ENCODE measurements at places on chromosomes 1 and 21.
A peak's percentile ranks its signal among the peaks of the same experiment; 100 is the strongest.

GRCh38 chr21:34701726-34702125 lies 32.9 kb downstream of the CLIC6 start:
- DNase-seq = no peak
- H3K4me3 ChIP-seq = no peak overlapping the region
- peaks cover 5% of the 10 kb centered on the region for H3K4me1 ChIP-seq
- peaks cover 60% of the 10 kb centered on the region for H3K27me3 ChIP-seq
- H3K27ac ChIP-seq = no peak overlapping the region

- H3K4me3 ChIP-seq = peak overlapping the region; percentile 85
- no peaks in the 10 kb centered on the region for H3K27me3 ChIP-seq
- no peak for DNase-seq
- peaks cover 23% of the 10 kb centered on the region for H3K4me1 ChIP-seq
- peaks cover 17% of the 10 kb centered on the region for H3K36me3 ChIP-seq
Measured at GRCh38 chr1:59298026-59298583, 1.2 kb downstream of the FGGY start.

DNA sequence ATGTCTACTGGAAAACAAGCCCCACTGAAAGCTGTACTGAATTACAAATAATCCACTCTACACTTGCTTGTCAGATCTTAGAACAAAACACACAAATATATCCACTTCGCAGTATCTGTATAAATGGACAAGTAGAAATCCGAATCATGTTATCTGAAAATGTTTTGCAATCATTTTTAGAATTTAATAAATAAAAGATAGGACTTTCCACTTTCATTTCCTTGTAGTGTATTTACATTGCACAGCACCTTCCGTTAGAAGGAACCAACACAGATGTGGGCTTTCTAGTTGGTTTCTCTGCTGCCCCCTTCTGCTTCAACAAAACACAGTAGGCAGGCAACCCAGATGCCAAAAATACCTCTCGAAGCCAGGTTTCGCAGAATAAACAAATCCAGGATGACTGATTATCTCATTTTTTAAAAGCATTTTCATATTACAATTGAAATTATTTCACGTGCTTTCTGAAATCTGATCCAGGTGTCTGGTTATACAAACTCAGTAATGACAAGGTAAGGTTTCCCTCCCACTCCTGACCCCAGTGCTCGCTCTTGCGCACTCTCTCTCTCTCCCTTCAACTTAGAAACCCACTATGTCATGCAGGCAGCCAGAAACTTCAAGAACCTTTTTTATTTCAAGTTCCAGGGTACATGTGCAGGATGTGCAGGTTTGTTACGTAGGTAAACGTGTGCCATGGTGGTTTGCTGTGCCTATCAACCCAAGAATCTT lies 389.9 kb downstream of the SMYD3 start:
- H3K36me3 ChIP-seq = no peaks in the 10 kb centered on the region
- no peaks in the 10 kb centered on the region for H3K27me3 ChIP-seq
- peaks cover 16% of the 10 kb centered on the region for H3K4me1 ChIP-seq
- H3K4me3 ChIP-seq = peak overlapping the region; percentile 64

DNA sequence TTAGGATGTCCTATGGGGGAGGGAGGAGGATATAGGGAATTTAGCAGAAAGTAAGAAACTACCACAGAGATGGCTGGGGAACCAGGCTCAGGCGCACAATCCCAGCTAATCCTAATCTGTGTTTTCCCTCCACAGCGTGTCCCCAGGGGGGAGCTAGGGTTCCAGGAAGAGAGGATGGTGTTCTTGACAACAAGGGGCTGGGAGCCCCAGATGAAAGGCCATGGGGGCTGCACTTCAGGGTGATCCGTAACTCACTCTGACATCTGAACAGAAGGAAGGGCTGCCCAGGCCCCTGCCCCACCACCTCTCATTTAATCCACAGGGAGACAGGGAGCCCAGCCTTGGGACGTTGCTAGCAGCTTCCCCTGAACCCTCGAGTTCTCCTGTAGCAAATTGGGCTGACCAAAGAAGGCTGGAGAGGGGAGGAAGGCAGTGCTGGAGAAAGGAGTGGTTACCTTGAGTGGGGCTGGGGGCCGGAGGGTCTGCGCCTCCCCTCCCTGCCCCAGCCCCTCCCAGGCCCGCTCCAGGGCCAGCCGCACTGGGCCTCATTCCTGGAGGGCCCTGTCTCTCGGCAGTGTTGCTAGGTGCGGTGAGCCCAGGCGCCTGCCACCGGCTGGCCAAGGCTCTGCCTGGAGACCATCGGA lies 131.7 kb downstream of the TMEM53 start:
- peaks cover 52% of the 10 kb centered on the region for H3K27me3 ChIP-seq
- H3K4me3 ChIP-seq = no peak overlapping the region
- H3K27ac ChIP-seq = no peak overlapping the region
- no peaks in the 10 kb centered on the region for H3K36me3 ChIP-seq

- no peak for DNase-seq
- H3K27me3 ChIP-seq = peaks cover 6% of the 10 kb centered on the region
- H3K4me3 ChIP-seq = no peak overlapping the region
- H3K4me1 ChIP-seq = no peaks in the 10 kb centered on the region
Measured at GRCh38 chr1:53448241-53448841, 10.9 kb upstream of the DMRTB1 start.

GRCh38 chr21:45747802-45748445 lies 104.4 kb downstream of the PCBP3 start:
- DNase-seq = no peak
- no peaks in the 10 kb centered on the region for H3K27me3 ChIP-seq
- H3K27ac ChIP-seq = no peak overlapping the region

All from activated CD8-positive, alpha-beta memory T cell treated with anti-CD3 and anti-CD28 coated beads, Interleukin-2, amount 10 ng/mL, durations not matched to agents 7 days and 5 days (primary cell).